Stimulated activated CD4-positive, alpha-beta T cell treated with anti-CD3 and anti-CD28 coated beads, Interleukin-4, amount 100 ng/mL, for 48 hours (primary cell): ENCODE measurements at places on chromosomes 1 and 21.

DNA sequence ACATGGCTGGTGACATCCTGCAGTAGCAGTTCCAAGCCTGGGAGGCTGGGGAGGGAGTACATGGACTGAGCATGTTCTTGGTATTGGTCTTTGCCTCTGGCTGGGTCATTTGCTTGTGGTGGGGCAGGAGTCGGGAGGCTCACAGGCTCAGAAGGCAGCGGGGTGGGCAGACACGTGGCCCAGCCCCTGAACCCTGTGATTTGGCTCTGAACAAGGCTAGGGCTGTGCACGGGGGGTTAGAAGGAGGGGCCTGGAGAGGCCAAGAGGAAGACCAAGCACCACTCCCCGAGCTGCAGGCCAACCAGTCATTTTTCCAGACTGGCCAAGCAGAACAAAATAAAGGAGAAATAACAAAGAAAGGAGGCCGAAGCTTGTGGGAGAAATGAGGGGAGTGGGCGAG, 9.7 kb upstream of the PRELP start:
- DNase-seq: no peak

- no peak for DNase-seq
Observed at GRCh38 chr1:234855851-234856250, 245.9 kb upstream of the IRF2BP2 start.

GRCh38 chr1:96488777-96489176, 232.8 kb upstream of the PTBP2 start:
- no peak for DNase-seq

DNA sequence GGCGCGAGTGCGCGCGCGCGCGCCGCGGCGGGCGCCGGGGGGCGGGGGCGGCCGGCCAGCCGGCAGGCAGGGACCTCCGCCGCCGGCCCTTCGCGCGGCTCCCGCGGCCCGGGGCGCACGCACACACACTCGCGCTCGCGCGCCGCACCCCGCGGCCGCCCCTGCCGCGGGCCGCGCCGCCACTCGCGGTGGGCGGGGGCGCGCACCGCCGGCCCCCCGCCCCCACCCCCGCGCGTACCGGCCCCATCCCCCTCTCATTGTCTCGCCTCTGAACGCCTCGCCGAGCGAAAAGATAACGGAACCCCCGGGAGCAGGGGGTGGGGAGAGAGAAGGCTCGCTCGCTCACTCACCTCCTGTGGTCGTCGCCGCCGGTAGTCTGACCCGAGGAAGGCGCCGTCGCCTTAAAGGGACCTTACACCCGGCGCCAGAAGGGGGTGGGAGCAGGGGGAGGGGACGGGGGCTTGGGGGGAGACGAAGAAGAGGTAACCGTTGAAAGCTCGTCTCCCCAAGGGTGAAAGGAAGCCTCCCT, 428 bp downstream of the POGZ start:
- peak; percentile 36 for DNase-seq
